ENCODE measurements at places on chromosomes 1 and 21. TPM values are rescaled to one million over a fixed set of nuclear protein-coding genes. Genes with fewer than 3 reads are reported as not detected.

The LCE1F gene
- total RNA-seq: not detected

The NPPA gene
- total RNA-seq: not detected

The CHIA gene
- not detected for total RNA-seq

The GBP2 gene
- 74.1 TPM for total RNA-seq

The NLRP3 gene
- 0.09 TPM for total RNA-seq

The RNF207 gene
- total RNA-seq: 58.4 TPM

DNA sequence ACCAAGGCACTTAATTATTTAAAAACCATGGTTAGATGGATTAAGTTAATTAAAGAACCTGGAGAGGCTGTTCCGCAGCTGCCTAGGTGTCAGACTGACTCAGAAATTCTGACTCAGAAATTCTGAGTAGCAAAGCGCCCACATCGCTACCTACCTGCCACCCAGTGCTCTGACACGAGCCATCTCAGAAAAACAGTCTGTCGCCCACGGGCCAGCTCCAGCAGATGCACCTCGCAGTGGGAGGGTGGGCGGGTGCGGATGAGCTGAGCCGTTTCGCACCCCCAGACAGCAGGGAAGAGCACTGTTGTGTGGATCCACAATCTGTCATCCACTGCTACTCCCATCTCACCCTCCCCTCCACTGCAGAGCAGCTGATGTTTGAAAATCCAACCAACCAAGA lies 13.5 kb downstream of the KCNK1 start:
- DNase-seq: no peak

GRCh38 chr1:74715236-74715502 lies 17.7 kb downstream of the CRYZ start:
- no peak for DNase-seq

- DNase-seq: no peak
Measured at GRCh38 chr1:116492358-116492811, 78.4 kb downstream of the CD58 start.

- DNase-seq: no peak
Measured at GRCh38 chr1:59748123-59748522, 66.6 kb upstream of the HOOK1 start.

GRCh38 chr1:219847215-219847855 lies 81.0 kb downstream of the SLC30A10 start:
- DNase-seq: no peak

GRCh38 chr1:206723805-206724472 lies 39.2 kb downstream of the MAPKAPK2 start:
- no peak for DNase-seq

- DNase-seq: no peak
Measured at GRCh38 chr1:153880962-153881361, 41.8 kb downstream of the GATAD2B start.

- DNase-seq: no peak
Measured at GRCh38 chr1:203842559-203842876, 18.9 kb upstream of the SNRPE start.

DNA sequence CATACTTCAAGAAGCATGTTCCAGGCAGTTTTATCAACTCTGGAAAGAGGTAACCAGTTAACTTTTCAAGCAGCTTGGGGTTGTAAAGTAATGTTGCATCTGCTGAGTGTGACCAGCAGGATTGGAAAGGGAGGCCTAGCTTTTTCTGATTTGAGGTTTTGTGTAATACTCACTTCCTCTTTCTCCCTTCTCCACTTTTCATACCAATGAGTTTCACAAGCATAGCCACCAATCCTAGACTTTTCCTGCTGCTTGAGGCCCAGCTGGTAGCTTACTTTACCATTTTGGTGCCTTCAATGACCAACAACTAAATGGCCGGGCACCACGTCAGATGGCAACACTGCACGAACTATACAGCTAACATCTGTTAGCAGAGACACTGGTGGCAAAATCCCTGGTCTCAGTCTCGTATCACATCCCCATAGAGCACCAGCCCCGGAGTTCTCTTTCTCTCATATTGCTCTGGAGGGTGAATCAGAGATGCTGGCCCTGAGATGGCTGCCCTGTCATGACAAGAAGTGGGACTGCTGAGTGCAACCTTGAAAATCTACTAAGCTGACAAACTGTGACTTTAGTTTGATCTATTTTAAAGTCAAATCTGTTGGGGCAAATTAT lies 14.8 kb upstream of the GPR88 start:
- DNase-seq: no peak

DNA sequence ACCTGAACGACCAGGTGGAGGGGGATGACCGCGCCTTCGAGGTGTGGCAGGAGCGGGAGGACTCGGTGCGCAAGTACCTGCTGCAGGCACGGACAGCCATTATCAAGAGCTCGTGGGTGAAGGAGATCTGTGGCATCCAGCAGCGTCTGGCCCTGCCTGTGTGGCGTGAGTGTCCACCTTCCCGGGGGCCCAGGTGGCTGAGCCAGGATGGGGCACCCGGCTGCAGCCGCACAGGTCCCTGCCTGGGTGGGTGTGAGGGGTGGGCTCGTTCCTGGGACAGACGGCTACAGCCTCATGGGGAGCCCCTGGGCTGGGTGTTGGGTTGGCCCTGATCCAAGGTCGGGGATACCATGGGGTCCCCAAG lies 65.2 kb downstream of the TRIM11 start:
- DNase-seq: no peak

- DNase-seq: peak; percentile 43
Measured at GRCh38 chr1:42784946-42785693, at the start of gene TMEM269. Gene TMEM269 (plus strand): TSS chr1:42784991. CDS start chr1:42789894, 4,903 bp downstream.

DNA sequence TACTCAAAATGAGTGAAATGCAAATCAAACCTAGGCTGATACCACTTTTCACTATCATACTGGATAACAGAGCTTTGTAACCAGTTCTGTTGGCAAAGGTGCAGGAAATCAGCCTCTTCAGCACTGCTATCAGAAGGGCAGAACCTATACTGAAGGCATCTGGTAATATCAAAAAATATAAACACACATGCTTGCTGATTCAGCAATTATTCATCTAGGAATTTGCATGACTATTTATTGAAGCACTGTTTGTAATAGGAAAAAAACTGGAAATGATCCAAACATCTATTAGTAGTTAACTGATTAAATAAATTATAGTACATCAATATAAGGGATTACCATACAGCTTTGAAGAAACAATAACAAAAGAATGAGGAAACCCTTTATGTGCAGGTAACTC lies 21.4 kb downstream of the ARHGAP29 start:
- no peak for DNase-seq

GRCh38 chr1:200669314-200670241 lies at the start of gene DDX59:
Gene DDX59 (minus strand): TSS chr1:200669907. CDS start chr1:200666740, 3,167 bp downstream.
- peak; percentile 89 for DNase-seq

DNA sequence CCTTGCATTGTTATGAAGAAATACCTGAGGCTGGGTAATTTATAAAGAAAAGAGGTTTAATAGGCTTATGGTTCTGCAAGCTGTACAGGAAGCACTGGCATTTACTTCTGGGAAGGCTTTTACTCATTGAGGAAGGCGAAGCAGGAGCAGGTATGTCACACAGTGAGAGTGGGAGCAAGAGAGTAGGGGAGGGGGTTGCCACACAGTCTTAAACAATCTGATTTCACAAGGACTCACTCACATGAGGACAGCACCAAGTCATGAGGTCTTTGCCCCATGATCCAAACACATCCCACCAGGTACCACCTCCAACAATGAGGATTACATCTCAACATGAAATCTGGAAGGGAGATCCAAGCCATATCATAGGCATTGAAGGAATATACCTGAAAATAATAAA lies 127.2 kb downstream of the EVI5 start:
- no peak for DNase-seq

DNA sequence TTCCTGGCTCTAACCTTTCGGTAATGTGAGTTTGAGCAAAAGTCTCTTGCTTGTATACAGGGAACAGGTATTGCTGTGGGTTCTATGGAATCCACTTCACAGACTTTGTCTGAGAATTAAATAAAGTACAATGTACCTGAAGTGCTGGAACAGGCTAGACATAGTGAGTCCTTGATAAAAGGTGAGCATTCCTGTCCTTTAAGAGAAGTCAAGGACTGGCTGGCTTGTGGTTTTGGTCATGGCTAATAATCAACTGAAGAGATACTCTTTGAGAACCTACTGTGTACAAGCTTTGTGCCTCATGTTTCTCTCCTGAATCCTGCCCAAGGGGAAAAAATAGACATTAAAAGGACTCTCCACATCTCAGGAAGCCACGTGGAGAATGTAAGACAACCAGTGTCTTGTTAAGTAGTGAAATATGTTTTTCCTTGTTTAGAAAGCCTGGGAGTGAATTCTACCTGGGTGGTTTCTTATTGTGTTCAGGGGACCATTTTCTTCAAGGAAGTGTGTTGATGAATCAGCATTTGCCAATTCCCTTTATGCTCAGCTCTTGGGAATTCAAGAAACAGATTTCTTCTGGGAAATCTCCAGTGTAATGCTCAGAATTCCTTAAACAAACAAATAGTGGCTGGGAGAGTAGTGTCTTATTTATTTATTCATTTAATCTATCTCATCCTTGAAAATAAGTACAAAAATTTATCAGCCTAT lies 55.2 kb upstream of the PLD5 start:
- no peak for DNase-seq

DNA sequence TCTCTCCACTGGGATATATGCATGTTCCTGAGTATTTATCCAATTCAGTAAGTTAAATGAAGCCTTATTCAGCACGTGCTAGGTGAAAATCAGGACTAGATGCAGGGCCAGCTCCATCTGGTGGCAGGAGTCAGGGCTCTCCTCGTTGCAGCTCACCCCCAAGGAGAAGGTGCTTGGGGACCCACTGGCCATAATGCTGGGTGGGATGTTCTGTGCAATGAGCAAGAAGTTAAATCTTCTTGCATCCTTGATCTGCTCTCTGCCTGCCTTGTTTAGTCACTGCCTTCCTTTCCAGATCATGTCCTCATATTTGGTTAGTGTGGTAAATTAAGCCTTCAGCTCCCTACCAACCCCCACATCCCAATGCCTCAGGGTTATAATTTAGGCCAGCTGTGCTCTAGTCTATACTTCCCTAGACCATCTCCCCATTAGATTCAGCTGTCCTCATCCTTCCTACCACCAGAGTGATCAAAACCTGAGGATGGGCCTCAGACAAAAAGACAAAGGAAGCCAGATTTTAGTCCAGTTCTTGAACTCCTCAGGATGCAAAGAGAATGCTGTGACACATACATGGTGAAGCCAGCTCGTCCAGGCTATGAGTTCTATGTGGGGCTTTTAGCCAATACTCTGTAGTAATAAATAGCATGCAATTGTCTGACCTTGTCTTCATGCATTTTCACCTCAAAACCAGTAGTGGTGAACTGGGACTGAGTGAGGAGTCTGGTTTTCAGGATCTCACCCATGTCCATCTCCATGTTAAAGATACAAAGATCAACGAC lies 55.9 kb downstream of the SEC16B start:
- DNase-seq: no peak

GRCh38 chr1:234667600-234668576 lies 57.9 kb upstream of the IRF2BP2 start:
- no peak for DNase-seq

- no peak for DNase-seq
Measured at GRCh38 chr1:202498542-202498941, 150.0 kb downstream of the PPP1R12B start.

GRCh38 chr1:41427916-41428737 lies 56.4 kb downstream of the EDN2 start:
- DNase-seq: no peak

DNA sequence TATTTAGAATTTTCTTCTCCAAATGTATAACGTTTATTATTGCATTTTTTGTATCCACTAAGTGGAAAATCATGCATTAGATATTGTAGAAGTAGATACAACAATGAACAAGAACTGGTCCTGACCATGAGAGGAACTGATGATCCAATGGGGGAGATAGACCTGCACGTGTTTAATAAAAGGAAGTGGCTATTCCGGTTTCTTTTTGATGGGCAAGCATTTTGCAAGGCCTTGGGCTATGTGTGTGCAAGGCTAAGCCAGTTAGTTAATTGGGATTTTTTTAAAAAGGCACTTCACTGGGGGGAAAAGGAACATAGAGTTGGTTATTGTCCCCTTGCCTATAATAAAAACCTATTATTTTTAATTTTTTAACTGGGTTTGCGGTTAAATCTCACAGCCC lies 961 bp upstream of the VCAM1 start:
- no peak for DNase-seq

DNA sequence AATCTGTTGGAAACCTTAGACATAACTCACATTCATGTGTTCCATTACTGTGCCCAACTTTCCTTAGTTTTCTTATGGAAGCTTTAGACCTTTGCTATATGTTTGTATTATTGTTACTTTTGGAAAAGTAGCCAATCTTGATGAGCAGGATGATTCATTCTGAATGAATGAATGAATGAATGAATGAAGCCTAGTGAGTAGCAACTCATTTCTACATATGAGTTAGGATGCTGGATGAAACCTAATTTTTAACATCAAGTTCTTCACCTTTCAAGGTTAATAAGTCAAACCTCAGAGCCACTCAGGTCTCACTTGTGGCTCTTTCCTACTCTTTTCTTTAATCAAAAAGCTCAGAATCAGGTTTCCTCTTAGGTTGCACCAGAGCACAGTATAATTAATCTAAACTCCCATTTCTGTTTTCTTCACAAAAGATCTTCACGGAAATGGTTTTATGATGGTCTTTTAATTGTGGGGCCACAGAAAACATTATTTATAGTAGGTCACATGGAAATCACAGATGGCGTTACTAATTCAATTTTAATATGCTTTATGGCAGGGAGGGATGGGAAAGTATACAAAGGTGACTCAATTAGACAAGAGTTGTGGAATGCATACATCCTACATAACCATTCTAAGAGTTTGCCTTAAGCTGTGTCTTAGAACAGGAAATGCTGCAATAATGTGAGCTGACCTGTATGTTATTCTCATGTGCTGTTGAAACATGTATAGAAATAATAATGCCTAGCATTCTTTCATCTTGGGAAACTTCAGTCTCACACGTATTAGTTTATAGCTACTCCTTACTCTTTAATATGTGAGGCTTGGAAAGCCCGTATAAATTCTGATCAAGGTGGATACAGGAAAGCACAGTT lies 4.5 kb upstream of the DDX59 start:
- no peak for DNase-seq

DNA sequence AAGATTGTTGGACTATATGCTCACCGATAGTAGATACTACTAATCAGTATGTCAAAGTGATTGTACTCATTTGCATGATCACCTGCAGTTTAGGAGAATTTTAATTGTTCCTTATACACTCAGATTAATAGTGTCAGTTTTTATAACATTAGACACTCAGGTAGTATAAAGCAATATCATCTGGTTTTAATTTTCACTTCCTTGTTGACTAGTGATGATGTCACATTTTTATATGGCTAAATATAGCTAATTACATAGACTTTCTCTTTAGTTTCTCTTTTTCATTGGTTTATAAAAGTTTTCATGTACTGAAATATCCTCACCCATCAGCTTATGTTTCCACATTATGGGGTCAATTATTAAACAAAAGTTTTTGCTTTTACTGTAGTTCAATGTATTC lies 1332.4 kb upstream of the ADGRL2 start:
- DNase-seq: no peak

- DNase-seq: no peak
Measured at GRCh38 chr1:174262349-174263241, 103.3 kb downstream of the RABGAP1L start.

GRCh38 chr21:41418393-41418792 lies 7.6 kb upstream of the MX1 start:
- no peak for DNase-seq

DNA sequence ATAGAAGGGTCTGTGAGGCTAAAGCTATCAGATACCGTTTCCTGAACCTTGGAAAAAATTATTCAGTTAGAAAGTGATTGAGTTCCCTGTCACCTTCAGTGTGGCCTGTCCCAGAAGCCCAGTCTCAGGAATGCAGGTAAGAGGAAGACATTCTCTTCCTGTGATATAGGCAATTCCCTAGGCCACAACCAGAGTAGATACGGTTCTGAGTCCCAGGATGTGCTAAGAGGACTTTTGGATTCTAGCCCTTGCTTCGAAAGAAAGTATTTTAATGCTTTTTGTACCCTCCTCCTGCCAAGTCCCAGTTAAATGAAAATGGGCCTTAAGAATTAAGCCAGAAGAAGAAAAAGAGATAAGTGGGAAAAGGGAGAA lies 313.5 kb upstream of the PLXNA2 start:
- DNase-seq: no peak

Data from activated T-helper 2 cell treated with anti-CD3 and anti-CD28 coated beads, Interferon-gamma antibody, Interleukin-2, Interleukin-4, amounts not matched to agents 10 μg/mL and 5 μg/mL and 100 μg/mL, durations not matched to agents 14 hours and 24 hours and 36 hours (primary cell).